OCI-LY7 (cell line): ENCODE measurements at places on chromosomes 7 and 10.

- no peak for DNase-seq
Observed at GRCh38 chr7:107387128-107387527, 82.7 kb upstream of the GPR22 start.

- DNase-seq: no peak
Observed at GRCh38 chr10:124736491-124737136, 7.6 kb downstream of the FAM53B start.

- DNase-seq: no peak
Observed at GRCh38 chr10:100009283-100009792, 409 bp downstream of the DNMBP start.

GRCh38 chr10:6567203-6567703, 12.8 kb downstream of the PRKCQ start:
- no peak for DNase-seq

DNA sequence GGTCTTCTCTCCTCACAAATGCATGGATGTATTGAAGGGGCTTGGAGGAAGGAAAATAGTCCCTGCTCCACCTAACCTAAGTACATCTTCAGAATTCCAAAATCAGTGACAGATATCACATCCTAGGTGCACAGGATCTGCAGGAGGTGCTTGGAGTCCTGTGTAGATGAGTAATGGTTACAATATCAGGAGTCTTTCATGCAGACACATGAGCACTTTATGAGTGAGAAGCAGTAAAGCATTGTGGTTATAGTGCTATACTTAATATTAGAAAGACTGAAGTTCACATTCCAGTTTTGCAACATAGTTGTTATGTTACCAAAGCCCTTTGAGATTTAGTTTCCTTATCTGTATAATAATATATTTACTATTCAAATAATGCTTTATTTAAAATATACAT, 516.7 kb downstream of the NEBL start:
- no peak for DNase-seq

- no peak for DNase-seq
Observed at GRCh38 chr10:117541909-117542705, 439 bp upstream of the EMX2 start.

- no peak for DNase-seq
Observed at GRCh38 chr7:114722562-114722961, 199.3 kb upstream of the MDFIC start.
